ENCODE measurements at places on chromosomes 11 and 22. TPM values are rescaled to one million over a fixed set of nuclear protein-coding genes. Genes with fewer than 3 reads are reported as not detected.

Gene OR2D2
- not detected for total RNA-seq

Gene ZNF70
- 2.3 TPM for total RNA-seq

DNA sequence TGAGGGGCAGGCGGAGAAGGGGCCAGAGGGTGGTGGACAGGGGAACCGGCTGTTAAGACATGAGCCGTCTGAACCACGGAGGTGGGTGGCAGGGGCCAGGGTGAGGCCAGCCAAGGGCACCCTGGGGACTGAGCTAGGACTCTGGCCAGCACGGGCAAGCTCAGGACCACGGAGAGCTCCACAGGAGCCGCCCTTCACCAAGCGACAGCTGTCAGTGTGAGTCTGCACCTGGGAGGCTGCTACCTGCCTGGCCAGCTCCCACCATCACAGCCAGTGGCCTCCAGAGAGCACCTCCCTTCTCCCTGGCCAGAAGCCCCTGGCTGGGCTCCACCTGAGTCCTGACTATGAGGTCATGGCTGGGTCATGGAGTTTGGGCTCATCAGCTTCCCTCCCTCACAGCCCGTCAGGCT, 21.6 kb downstream of the MGAT3 start:
- peak; percentile 89 for DNase-seq

DNA sequence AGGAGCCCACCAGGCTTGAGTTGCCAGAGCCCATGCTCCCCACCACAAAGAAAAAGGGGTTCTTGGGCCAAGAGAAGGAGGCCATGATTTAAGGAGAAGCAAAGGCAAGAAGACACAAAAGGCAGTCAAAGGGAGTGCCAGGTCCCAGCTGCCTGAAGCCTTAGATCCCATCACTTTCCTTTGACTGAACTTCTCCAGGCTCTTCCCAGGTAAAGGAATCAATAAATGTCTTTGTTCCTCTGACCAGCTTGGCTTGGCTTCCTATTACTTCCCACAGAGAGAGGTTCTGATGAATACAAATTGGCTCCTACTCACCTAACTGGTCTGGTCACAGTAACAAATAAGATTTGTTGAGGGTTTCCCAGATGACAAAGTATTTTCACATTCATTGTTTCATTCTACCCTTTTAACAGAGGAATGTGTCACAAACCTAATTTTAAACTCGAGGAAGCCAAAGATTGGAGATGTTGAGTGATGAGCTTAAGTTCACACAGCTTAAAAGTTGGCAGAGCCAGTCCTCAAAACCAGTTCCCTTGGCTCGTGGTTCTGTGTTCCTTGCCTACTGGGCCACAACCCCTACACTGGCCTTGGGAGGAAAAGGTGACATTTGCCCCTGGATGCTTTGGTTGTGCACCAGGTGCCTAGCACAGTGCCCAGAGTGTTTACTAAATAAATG, 96.4 kb upstream of the SESN3 start:
- no peak for DNase-seq

DNA sequence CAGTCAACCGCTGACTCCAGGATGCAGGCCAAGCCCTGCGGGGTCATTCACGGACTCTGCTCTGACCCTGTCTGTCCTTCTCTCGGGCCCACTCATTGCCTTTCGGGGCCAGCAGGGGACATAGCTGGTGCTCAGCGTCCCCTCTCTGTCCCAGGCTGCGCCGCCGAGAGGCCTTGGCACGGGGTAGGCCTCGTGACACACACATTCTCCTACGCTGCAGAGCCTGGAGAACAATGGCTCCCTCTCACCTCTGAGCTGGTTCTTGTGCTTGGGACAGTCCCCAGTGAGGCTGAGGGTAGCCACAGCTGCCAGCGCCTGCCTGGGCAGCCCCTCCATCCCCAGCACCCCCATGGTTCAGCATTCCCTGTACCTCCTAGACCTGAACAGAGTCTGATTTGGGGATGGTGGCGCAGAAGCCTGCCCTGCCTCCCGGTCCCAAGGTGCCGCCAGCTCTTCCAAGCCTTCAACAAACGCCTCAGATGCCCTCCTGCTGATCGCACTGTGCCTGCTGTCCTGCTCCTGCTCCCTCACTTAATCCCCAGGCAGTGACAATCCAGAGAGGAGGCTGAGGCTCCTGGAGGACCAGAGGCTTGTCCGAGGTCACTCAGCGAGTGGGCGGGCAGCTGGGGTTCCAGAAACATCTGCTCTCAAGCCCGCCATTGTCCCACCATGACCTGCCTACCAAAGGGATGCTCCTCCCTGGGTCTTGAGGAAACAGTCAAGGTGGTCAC, 30.4 kb downstream of the DUSP8 start:
- DNase-seq: no peak

- no peak for DNase-seq
Measured at GRCh38 chr11:14414470-14415461, 55.8 kb upstream of the RRAS2 start.

DNA sequence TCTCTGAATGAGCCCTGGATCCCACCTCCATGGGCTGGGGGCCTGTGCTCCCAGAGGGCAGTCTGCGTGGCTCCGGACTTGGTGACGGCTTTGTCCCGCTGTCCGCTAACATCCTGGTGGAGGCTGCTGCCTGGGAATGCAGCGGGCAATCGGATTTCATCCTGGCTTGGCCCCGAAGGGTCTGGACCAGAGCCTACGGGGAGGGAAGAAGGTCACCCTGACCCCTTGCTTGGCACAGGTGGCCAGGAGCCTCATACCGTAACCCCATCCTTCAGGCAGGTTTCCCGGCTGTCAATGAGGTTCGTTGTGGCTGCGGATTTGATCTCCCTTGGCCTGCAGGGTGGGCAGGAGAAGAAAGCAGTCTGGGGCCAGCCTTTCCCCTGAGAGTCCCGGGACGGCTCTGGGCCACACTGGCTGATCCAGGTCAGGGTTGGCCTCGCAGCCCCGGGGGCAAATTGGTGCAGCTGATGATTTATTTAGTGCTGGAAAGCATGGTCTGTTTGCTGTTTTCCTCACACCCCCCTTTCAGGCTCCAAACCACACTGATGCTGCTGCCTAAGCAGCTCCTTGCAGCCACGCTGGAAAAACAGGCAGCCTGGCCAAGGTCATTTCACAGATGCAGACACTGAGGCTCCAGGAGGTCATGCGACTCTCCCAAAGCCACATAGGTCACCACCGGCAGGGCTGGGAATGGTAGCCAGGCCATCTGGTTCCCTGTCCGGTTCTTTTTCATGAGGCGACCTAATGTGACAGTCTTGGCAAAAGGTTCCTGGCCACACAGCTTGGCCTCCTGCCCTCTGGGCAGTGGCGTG, 15.0 kb downstream of the PRDM11 start:
- no peak for DNase-seq

- no peak for DNase-seq
Measured at GRCh38 chr11:60447846-60448245, 7.8 kb upstream of the MS4A1 start.

DNA sequence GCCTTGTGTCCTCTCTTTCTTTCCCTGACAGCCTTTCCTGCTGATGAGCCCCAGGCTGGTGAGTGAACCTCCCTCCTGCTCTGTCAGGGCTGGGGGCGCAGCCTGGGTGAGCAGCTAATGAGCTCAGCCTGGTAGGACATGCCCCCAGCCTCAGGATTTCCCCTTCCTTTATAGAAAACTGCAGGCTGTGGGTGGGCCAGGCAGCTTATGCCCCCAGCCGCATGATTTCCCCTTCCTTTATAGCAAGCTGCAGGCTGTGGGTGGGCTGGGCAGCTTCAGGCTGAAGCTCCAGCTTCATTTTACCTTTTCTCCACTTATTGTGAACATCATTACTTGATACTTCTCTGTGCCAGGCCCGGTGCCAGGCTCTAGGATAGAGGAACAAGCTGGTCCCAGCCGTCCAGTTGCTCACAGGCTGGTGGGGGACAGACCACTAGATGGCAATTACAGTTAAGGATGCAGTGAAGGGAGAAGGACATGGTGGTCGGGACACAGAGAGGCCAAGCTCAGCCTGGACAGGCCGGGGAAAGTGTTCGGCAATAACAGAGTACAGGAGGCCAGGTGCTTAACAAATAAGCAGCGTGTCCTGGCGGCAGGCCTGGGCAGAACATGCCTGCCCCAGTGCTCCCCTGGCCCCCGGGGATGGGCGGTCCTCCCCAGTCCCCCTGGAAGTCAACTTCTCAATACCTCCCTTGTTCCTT, 5.3 kb downstream of the LGALS12 start:
- peak; percentile 37 for DNase-seq
